Bronchus fibroblast of lung (primary cell): ENCODE measurements at places on chromosomes 1 and 21. TPM values are rescaled to one million over a fixed set of nuclear protein-coding genes. Genes with fewer than 3 reads are reported as not detected.

Gene DSTYK
- total RNA-seq: 6.8 and 7.2 TPM in 2 replicates

Gene AIRE
- total RNA-seq: not detected in 2 replicates

Gene SH2D1B
- total RNA-seq: 0.15 TPM in 1 of 2 replicates, not detected in the other

Gene PRKACB
- total RNA-seq: 6.8 and 10.1 TPM in 2 replicates

Gene RGSL1
- not detected in 2 replicates for total RNA-seq

Gene SH3BGR
- total RNA-seq: 1.3 and 2.5 TPM in 2 replicates

Gene OR14K1
- total RNA-seq: not detected in 2 replicates

Gene OR2M3
- not detected in 2 replicates for total RNA-seq

Gene NID1
- 68.3 and 69.0 TPM in 2 replicates for total RNA-seq

Gene TIAM1
- 0.50 and 0.59 TPM in 2 replicates for total RNA-seq
